Cerebellar nuclear complex (tissue), 1 donor: ENCODE measurements at places on chromosomes 16 and 17.
A peak's percentile ranks its signal among the peaks of the same experiment; 100 is the strongest.

- DNase-seq = no peak
These were observed 55.8 kb upstream of the GSE1 start for GRCh38 chr16:85557083-85557970.

DNA sequence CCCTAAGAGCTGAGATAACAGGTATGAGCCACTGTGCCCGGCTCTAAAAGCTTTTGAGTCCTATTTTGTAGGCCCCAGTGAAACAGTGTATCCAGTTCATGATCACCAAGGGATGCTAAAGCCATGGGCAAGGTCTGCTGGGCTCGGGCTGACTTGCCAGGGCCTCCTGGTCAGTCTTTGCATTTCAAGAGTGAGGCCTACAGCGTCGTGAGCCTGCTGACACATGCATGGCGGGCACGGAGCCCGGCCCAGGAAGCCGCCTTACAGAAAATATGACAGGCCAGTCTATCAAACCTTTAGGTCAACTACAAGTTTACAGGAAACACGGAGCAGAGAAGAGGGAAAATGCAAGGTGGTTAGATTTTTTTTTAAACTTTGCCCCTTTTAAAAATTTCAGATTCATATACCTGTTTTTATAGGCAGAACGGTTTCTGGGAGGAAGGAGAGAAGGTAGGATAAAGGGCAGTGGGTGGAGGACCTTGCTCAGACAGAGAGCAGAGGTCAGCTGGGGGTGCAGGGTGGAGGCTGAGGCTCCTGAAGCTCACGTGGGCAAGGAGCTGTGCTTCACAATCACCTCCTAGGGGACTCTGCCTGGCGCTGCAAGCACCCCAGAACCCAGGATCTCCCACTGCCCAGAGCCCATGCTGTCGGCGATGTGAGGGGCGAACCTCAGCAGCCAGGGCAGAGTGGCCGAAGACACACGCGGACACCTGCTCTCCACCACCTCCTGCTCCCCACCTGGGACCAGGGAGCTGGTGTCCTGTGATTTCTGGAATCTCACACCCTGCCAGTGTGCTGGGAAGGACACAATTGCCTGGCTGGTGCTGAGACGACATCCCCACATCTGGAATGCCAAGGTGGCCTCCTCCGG is 21.3 kb downstream of the C16orf95 start:
- no peak for DNase-seq

DNA sequence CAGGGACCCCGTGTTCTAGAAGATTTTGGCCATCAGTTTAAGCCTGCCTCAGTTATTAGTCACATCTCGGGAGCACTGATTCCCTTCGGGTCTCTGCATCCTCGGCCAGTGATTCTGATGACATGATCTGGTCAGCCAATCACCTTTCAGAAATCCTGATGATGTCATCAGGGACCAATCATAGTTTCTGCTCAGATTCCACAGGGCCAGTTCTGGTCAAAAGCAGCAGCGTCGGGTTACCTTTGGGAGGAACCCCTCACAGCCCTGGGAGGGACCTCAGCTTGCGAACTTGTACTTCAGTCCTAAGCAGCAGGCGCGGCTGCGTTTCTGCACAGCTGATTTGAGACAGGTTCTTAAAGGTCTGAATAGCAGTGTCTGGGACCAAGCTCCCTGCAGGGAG is 13.9 kb downstream of the KDM8 start:
- peak; percentile 84 for DNase-seq

DNA sequence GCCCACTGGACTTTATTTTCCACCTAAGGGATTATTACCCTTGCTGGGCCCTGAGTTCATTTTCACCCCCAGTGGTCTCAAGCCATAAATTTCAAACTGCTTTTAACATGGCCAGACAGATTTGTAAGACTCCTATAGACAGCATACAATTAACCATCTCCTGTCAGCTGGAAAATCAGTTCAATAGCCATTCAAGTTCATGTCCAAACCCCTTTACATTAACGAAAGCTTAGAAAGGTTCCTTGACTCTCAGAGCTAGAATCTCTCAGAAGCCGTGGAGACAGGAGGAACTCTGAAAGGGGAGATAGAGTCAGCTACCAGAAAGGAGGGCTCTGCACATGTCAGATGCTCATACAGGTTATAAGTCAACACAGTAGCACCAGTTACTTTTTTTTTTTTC is 23.3 kb downstream of the SOX9 start:
- no peak for DNase-seq

GRCh38 chr17:78986048-78986648 is 6.4 kb upstream of the LGALS3BP start:
- DNase-seq = no peak

GRCh38 chr16:57824888-57825287 is 22.6 kb upstream of the KIFC3 start:
- DNase-seq = no peak

GRCh38 chr16:87570938-87571867 is 31.1 kb upstream of the JPH3 start:
- no peak for DNase-seq

DNA sequence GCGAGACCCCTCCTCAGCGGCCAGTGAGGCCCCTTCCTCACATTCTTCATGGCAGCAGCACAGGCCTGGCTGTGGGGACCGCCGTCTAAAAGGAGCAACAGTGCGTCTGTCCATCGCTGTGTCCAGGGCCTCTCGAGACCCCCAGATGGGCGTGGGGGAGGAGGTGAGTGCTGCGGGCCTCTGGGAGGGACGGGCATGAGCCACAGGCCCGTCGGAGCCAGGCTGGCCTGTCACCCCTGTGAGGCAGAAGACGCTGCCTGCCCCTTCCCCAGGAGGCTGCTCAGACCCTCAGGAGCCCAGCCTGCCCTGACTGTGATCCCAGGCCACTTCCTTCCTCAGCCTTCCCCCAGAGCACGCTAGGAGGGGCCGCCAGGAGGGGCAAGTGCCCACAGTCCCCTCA is 2.1 kb upstream of the PYCR1 start:
- DNase-seq = no peak

DNA sequence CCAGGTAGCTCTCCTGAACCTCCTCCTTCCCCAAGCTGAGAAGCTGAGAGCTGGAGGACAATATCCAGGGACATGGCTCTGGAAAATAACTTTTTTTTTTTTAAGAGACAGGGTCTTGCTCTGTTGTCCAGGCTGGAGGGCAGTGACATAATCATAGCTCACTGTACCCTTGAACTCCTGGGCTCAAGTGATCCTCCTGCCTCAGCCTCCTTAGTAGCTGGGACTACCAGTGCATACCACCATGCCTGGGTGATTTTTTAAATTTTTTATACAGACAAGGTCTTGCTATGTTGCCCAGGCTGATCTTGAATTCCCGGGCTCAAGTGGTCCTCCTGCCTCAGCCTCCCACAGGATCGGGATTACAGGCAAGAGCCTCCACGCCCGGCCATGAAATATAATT is 6.2 kb downstream of the SLC46A1 start:
- DNase-seq = no peak

DNA sequence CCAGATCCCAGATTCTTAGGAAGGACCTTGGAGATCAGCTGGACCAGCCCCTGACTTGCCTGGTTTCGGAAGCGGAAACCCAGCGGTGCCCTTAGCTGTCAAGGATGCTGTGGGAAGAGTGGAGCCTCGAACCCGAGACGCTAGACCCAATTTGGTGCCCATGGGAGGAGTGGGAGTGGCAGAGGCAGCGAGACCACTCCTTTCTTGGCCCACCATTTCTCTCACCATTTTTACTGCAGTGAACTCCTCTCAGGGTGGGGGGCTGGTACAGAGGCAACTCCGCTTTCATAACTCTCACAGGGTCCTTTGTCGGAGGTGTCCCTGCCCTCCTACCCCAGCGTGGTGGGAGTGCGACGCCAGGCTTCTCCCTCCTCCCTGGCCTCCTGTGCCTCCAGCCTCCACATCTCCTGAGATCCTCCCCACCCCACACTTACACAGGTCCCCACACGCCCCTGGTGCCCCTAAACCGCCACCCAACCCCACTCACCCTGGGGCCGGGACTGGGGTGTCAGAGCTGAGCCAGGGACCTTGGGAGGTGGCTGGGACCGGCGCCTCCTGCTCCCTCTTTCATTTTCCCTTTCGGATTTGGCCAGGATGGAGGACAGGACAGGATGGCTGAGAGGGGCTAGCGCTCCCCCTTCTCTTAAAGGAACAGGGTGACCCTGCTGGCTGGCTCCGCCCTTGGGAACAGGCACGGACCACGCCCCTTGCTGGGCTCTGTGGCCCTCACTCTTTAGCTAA is at the start of gene GJD3:
Gene GJD3 (minus strand): TSS at position 617 of the 741 bp plus-strand sequence. CDS start 922 bp downstream, outside the sequence.
- no peak for DNase-seq

- DNase-seq = no peak
These were observed 1.7 kb upstream of the IGF2BP1 start for GRCh38 chr17:48995304-48995973.

DNA sequence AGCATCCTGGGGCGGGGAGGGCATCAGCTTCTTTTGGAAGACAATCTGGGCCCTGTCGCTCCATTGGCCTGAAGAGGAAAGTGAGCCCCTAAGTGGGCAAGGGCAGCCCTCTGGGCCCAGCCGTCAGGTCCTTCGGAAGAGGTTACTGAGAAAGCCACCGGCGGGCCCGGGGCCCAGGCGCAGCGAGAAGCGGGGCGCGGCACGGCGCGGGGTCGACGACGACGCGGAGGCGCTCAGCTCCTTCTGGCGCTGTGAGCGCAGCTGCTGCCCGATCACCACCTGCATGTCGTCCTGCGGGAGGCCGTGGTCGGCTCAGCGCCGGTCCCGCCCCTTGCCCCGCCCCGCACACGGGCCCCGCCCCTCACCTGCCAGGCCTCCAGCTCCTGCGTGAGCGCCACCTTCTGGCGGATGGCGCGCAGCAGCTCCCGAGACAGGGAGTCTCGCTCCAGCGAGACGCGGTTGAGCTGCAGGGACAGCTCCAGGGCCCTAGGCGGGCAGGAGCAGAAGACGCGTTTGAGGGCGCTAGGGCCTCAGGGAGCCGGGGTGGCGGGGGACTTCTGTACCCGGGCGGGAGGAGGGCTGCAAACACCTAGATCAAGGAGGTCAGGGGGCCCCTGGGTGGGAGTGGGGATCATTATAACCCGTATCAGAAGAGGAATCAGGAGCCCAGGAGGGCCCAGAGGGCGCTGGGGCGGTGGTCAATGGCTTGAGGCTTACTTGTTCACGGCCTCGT is 4.3 kb downstream of the THOC6 start:
- peak; percentile 51 for DNase-seq

DNA sequence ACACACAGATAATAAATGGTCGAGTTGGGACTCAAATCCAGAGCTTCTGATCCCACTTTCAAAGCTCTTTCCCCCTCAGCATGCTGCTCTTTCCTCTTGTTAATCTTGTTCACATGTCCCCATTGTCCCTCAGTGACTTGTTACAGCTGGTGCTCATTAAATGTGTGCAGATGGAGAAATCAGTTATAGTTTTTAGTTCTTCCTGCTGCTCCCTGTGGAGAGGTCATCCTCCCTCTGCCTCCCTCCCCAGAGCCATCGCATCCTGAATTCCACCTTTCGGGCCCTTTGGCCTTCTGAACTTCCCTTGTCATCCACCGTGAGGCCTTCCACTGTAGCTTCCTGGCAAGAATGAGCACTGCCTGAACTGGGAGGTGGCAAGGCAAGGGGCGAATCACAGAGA is 179.6 kb downstream of the WSCD1 start:
- no peak for DNase-seq
